Myometrial cell (primary cell): ENCODE measurements at places on chromosomes 6 and 20. TPM values are rescaled to one million over a fixed set of nuclear protein-coding genes. Genes with fewer than 3 reads are reported as not detected.

The ZSCAN9 gene
- total RNA-seq, result 4.9 and 6.4 TPM in 2 replicates

The ANKRD66 gene
- not detected in 2 replicates for total RNA-seq

The SLC17A2 gene
- not detected in 2 replicates for total RNA-seq

The RFX6 gene
- total RNA-seq, result not detected in 2 replicates

The HRH3 gene
- not detected in 2 replicates for total RNA-seq

The TMEM74B gene
- total RNA-seq, result not detected in 2 replicates

The ENPP3 gene
- total RNA-seq, result under 0.01 TPM in 2 replicates

The STMND1 gene
- not detected in 2 replicates for total RNA-seq

The NOP56 gene
- total RNA-seq, result 106 and 109 TPM in 2 replicates

The HDGFL1 gene
- not detected in 2 replicates for total RNA-seq

The ARMC2 gene
- 1.1 and 1.7 TPM in 2 replicates for total RNA-seq

The TXNDC5 gene
- total RNA-seq, result 503 and 522 TPM in 2 replicates

The VSTM2L gene
- 8.9 and 12.9 TPM in 2 replicates for total RNA-seq

The PI3 gene
- not detected in 2 replicates for total RNA-seq

The TINAG gene
- total RNA-seq, result not detected in 2 replicates

The KHDC1L gene
- total RNA-seq, result not detected in 2 replicates

The THBD gene
- total RNA-seq, result under 0.01 and 0.18 TPM in 2 replicates

The CPNE5 gene
- total RNA-seq, result not detected in 2 replicates

The TRIM15 gene
- total RNA-seq, result not detected in 2 replicates

The CST9L gene
- total RNA-seq, result not detected in 2 replicates

The PRPH2 gene
- 2.0 and 2.7 TPM in 2 replicates for total RNA-seq

The SSTR4 gene
- total RNA-seq, result not detected in 2 replicates

The SDCBP2 gene
- 2.3 and 3.9 TPM in 2 replicates for total RNA-seq

The GABRR1 gene
- total RNA-seq, result not detected in 2 replicates
